Activated CD4-positive, CD25-positive, alpha-beta regulatory T cell (primary cell): ENCODE measurements at places on chromosomes 7 and 10.

DNA sequence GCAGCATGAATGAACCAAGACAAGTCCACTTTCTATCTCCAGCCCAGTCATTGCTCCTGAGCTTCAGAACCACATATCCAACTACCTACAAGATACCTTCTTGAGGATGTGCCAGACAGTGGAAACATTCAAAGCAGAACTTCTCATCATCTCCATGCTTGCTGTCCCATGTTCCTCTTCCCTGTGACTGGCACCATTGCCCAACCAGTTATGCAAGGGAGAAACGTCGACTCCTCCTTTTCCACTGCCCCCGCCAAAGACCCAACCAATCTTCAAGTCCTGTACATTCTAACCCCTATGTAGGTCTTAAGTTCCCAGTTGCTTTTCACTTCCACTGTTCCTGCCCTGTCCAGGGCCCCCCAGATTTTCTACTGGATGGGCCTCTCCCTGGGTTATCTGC lies 225.7 kb downstream of the RPS24 start:
- DNase-seq, result no peak

- DNase-seq, result no peak
Observed at GRCh38 chr7:151006590-151007300, 15.9 kb downstream of the NOS3 start.

DNA sequence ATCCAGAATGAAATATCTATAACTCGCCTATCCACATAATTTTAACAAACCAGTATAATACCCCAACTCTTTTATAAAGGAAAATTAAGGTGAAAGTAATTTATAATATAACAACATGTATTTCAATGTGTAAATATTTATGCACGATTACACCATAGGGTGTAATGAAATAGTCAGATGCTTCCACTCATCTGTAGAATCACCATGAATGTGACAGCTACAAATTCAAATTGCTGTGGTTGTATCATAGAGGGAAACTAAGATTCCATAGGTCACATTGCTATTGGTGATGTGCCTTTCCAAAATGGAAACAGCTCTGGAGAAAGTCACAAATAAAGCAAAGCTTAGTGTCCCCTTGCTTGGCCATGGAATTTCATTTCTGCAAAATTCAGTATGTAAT lies 95.7 kb downstream of the CPED1 start:
- no peak for DNase-seq

DNA sequence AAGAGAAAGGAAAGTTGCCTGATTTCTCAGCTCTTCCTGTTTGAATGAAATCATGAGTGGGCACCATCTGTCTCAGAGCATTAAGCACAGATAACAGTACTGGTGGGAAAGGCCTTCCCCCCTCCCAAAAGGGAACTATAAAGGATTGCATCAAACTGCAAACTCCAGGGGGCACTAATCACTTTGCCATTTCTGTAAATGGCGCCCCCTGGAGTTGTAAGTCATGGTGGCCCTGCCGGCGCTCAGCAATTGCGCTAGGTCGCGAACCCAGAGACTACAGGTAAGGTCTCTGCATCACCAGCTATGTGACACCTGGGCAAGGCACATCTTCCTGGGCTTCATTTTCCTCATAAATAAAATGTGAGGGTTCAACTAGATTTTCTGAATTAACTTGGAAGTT lies 11.1 kb downstream of the LRRC4 start:
- no peak for DNase-seq

- DNase-seq, result no peak
Observed at GRCh38 chr7:64908358-64908757, 5.3 kb downstream of the ZNF273 start.

DNA sequence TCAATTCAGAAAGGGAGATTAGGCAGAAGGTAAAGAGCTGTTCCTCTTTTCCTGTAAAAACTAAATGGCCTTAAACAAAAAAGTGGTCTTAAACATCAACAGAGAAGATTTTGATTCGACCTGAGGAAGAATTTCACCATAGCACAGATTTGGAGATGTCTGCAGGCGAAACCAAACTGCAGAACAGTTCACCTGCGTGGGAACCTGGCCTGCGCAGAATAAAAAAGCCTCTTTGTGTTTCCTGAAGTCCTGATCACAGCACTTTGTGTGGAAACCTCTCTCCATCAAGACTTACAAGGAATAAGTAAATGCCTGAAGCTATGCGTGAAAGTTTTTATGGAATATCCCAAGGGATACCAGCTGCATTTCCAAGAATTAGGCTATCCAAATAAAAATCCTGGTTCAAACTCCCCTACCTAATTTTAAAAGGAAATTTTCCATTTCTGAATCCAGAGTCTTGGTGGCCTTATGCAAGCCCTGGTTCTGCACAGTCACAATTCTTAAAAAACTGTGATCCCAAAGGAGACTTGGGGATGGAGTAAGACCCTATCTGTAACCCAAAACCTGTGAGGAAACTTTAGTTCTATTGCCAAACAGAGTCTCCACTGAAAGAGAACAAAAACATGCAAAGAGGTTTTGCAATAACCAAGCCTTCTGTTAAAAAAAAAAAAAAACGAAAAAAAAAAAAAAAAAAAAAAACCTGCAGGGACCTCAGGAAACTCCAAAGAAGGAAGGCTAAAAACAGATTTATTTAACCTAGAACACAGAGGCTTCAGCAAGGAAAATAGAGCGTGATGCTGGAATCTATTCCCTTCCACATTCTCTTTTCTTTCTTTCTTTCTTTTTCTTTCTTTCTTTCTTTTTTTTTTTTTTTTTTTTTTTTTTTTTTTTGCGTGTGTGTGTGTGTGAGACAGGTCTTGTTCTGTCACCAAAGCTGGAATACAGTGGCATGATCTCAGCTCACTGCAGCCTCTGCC lies 10.4 kb downstream of the CALML3 start:
- no peak for DNase-seq

DNA sequence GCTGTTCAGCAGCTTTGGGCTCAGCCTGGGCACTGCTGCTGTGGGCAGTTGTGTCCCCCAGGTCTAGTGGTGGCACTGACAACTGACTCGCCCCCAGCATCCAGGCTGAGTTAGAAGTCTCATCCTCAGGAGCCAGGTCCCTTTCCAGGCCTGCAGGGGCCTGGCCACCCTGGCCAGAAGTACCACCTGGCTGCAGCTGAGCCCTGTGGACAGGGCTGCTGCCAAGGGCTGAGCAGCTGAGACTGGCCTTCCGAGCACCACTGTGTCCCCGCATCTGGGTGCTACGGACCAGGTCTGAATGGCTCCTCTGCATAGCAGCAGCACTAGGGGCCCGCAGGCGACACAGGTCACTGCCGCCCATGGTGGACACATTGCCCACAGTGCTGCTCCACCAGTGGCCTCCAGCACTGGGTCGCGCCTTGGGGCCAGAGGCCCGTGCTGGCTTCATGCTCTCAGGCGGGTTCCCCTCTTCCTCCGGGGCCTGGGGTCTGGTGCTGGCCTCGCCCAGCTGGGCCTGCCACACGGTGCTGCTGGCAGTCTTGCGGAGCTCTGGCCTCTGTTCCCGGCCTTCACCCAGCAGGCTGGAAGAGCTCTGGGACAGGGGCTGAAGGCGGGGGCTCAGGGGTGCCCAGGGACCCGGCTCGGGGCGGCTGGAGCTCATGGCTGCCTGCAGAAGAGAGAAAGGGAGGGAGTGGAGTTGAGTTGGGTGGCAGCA lies 6.2 kb downstream of the GPRIN2 start:
- DNase-seq, result no peak

- no peak for DNase-seq
Observed at GRCh38 chr10:11229893-11230292, 212.2 kb downstream of the CELF2 start.

DNA sequence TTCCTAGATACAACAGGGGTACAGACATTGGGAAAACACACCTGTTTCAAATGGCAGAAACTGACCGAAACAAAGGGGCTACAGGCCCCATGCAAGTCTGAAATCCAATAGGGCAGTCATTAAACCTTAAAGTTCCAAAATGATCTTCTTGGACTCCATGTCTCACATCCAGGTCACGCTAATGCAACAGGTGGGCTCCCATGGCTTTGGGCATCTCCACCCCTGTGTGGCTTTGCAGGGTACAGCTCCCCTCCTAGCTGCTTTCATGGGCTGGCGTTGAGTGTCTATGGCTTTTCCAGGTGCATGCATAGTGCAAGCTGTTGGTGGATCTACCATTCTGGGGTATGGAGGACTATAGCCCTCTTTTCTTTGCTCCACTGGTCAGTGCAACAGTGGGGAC lies 248.1 kb upstream of the RHOBTB1 start:
- DNase-seq, result no peak

DNA sequence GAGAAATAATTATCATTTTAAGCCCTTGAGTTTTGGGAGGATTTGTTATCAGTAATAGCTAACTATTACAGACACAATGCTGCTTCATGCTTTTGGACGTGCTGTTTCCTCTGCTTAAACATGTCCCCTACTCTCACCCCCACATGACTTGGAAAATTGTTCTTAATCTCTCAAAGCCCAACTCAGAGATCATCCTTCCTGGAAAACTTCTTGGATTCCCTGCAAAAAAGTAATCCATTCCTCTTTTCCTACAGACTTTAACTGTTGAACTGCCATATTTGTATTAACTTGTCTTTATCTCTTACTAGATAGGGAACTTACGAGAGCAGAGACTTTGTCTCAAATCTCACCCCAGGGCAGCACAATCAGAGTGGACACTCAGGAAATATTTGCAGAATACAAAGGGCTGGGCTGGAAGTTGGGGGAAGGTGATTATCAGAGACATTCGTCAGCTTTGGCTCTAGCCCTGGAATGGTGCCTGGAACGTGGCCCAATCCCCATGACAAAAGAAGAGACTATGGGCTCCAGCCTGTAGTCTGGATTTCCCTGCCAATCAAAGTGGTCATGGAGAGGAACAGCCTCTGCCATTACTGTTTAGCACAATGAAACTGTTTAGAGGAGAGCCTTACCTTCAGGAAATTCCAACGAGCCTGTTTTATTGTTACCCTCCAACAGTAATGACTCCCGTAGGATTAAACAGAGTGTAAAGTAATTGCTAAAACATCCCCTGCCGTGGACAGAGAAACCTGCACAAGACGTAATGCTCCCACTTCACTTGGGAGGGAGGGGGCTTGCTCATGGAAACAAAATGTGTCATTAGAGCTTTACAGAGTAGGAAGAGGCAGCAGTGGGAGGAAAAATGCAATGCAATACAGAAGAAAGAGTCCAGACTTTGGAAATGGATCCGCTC lies 140.4 kb upstream of the AUTS2 start:
- DNase-seq, result no peak

DNA sequence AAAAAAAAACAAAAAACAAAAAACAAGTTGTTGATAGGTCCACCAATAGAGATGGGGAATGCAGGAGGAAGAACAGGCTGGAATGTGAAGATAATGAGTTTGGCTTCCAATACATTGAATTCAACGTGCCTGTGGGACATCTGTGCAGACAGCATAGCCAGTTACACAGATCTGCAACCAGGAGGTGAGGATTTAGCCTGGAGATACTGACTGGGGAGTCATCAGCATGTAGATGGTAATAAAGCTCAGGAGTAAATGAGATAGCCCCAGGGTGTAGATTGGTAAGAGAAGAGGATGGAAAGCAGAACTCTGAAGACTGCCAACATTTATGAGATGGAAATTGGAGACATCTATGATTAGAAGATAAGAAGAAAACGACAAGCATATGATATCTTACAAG lies 4.7 kb upstream of the TRIM8 start:
- no peak for DNase-seq

GRCh38 chr10:93063977-93064660 lies 3.5 kb downstream of the CYP26C1 start:
- DNase-seq, result no peak

DNA sequence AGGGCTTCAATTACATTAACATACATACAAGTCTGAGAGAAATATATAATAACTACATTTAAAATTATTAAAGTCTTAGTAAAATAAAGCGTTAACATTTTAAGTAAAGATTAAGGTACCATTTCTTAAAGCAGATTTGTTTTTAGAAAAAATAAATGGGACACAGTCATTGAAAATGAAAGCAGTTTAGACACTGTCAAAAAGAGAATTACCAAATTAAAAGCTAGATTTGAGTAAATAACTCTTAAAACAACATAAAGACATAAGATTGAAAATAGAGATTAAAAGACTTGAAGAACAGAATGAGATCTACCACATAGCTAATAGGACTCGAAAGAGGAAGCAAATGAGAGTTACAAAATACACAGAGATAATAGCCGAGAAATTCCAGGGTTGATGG lies 562.2 kb upstream of the FOXK1 start:
- no peak for DNase-seq

DNA sequence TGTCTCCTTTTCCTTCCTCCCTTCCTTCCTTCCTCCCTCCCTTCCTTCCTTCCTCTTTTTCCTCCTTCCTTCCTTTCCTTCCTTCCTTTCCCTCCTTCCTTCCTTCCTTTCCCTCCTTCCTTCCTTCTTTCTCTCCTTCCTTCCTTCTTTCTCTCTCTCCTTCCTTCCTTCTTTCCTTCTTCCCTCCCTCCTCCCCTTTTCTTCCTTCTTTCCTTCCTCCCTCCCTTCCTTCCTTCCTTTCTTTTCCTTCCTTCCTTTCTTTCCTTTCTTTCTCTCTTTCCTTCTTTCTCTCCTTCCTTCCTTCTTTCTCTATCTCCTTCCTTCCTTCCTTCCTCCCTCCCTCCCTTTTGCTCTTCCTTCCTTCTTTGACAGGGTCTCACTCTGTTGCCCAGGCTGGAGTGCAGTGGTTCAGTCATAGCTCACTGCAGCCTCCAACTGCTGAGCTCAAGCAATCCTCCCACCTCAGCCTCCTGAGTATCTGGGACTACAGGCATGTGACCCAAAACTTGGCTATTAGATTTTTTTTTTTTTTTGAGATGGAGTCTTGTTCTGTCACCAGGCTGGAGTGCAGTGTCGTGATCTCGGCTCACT lies 15.9 kb upstream of the CYTH3 start:
- no peak for DNase-seq

DNA sequence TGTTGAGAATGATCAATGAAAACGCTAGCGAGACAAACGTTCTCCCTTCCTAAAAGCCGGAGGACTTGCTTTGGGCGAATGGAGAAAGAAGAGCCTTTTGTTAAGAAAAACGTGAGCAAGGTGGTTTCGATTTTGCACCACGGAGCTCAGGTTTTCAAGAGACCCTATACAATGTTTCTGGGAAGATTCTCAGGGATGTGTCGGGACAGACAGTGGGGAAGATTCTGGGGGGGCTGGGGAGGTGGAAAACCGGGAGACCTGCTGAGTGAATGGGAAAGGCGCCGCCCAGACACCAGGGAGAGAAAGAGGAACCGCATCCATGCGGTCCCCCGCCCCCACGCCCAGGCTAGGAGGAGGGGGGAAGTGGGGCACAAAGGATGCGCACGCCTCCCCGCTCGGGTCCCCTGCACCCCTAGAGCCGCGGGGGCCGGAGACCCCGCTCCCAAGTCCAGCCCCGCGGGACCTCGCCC lies 745 bp downstream of the YWHAG start:
- DNase-seq, result peak; percentile 43

GRCh38 chr7:132533916-132534315 lies 42.4 kb downstream of the PLXNA4 start:
- DNase-seq, result no peak

DNA sequence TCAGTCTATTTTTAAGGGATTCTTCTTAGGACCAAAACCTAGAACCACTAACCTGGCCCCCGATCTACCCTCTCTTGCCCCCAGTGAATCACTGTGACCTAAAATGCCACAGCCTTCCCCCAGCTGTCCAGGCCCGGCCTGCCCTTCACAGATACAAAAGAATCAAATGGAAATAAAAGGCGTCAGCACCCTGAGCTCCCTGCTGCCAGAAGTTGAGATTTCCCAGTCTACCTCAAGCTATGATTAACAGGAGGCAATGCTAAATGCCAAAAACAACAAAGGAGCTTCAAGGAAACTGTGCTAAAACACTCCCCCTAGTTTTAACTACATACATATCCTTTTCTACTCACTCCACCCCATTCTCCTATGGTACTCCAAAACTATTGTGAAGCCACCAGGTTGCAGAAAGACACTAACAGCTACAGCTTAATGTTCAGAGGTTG lies 67.8 kb downstream of the GSAP start:
- DNase-seq, result no peak
